HFFc6 (cell line): ENCODE measurements at places on chromosomes 2 and 18. TPM values are rescaled to one million over a fixed set of nuclear protein-coding genes. Genes with fewer than 3 reads are reported as not detected.

GRCh38 chr2:16050261-16050907 lies 110.0 kb downstream of the MYCN start:
- DNase-seq, result no peak

The PUS10 gene
- total RNA-seq, result 5.2 to 6.0 TPM (median 5.8 TPM) in 3 replicates

- DNase-seq, result no peak
Measured at GRCh38 chr2:59322005-59322404, 1080.9 kb upstream of the FANCL start.

The CYP27C1 gene
- 0.06 to 0.13 TPM in 2 of 3 replicates, not detected in the other for total RNA-seq

DNA sequence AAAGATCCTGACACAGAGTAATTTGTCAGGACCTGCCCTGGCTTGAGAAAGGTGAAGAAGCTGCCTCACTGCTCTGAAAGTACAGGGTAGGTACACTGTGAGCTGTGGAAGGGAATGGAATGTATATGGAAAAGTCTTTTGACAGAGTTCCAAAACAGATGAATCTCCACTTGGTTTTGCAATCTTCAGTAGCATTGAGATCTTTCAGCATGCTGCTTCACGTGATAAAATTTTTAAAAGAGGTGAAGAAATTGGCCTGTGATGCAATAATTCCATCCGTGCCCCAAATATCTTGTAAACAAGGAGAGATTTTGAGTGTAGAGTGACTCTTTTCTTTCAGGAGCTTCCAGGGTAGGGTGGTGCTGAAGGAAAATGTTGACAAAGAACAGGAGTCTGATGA lies 123.1 kb downstream of the OSR1 start:
- DNase-seq, result peak; percentile 70

DNA sequence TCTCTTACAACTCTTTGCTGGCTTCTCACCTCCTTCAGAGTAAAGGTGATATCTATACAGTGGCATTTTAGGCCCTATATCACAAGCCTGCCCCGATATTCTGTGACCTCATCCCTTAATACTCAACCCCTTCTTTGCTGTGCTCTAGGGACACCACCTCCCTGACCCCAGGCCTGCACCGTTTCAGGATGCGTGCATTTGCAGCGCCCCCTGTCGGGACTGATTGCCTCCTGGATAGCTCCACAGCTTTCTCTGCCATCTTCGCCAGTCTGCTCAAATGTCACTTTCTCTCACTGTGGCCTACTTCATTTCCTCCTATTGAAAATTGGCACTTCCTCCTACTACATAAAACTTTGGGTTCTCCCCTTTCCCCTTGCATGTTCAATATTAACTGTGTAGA lies 289.6 kb downstream of the SOCS6 start:
- no peak for DNase-seq

The FOXI3 gene
- total RNA-seq, result not detected in 3 replicates

GRCh38 chr2:46913471-46914381 lies 1.9 kb downstream of the MCFD2 start:
- peak; percentile 75 for DNase-seq

GRCh38 chr18:40917056-40917455 lies 1038.0 kb upstream of the PIK3C3 start:
- no peak for DNase-seq

DNA sequence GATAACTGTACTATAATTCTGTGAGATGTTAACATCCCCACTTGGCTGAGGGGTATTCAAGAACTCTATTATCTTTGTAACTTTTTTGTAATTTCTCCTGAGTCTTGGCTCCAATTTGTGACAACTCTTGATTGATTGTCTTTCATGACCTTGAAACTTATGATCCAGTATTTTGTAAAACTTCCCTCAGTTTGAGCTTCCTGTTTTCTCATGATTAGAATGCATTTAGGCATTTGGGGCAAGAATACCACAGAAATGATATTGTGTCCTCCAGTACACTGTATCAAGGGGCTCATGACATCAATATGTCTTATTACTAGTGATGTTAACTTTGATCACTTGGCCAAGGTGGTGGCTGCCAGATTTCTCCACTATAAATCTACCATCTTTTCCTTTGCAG lies 37.4 kb downstream of the PNO1 start:
- no peak for DNase-seq

DNA sequence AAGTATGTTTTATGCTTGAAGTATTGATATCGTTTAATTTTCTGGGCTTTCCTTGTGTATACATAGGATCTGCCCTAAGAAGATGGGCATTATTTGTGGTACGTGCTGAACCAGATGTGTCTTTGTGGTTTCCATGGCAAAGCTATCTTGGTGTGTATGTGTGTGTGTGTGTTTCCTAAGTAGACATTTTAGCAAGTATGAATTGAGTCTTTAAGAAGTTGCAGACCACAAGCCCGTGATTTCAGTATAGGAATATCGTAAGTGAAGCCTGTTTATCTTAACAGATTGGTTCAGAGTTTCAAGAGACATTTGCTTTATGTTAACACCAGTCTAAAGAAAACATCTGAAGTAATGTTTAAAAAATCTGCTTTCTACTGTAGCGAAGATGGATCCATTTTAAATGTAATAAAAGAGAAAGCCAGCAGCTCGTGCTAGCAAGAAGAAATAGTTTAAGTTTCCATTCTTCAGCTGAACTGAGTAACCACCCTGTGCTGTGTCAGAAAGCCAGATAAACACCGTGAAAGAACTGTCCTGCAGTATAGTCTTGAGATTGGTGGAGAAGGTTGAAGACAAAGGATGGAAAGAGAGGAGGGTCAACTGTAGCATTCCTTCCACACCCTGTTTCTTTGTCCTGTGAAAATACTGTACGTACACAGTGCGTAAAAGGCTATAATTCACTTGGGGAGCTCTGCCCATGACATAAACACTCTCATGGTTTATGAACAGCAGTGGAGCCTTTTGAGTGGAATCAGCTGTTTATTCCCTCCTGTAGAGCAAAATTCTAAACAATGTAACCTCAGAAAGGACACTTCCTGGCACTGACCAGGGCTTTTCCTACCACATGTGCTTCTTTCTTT lies 91.9 kb upstream of the FOSL2 start:
- peak; percentile 64 for DNase-seq

- DNase-seq, result no peak
Measured at GRCh38 chr18:61731178-61731577, 161.6 kb downstream of the RNF152 start.

DNA sequence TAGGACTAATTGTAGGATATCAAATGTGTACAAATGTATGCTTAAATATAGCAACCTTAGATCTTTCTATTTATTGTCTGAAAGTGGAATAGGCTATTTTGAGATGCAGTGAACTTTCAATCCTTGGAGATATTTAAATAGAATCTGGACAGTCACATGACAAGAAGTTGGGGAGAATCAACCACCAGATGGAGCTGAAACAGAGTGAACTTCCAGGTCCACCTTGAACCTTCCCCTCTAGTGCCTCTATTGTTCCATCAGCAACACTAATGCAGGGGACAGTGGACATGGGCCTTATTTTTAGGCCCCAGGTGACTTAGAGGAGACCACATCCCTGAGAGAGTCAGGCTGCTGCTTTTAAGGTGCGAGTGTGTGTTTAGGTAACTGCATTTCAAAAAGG lies 37.0 kb upstream of the CRIM1 start:
- peak; percentile 11 for DNase-seq

- no peak for DNase-seq
Measured at GRCh38 chr18:56899660-56900059, 247.2 kb upstream of the BOD1L2 start.

The STON1 gene
- total RNA-seq, result 1.5 to 3.1 TPM (median 1.5 TPM) in 3 replicates

DNA sequence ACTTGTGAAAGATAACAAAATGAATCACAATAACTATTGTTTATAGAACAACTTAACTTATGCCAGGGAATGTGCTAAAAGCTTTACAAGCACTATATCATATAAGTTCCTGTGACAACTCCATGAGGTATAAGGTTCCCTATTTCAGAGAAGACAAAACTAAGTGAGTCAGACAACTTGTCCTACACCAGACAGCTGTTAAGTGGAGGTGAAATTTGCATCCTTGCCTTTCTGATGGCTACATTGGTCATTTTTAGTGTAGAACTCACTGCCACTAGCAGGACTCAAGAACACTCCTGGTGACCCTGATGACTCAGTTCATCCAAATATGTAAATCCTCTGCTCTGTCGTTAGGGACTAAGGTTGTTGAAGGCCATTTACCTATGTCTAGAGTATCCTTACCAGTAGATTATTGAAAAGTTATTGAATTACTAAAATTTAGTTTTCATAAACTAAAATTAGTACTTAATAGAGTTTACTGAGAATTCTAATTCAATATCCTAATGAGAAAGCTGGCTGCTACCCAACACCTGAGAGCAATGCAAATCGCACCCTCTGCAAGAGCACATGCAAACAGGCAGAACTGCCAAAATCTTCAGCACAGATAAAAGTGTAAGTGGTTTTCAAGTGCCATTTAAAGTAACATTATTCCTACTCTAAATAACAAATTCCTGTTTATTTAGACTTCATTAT lies 636.2 kb downstream of the NRXN1 start:
- no peak for DNase-seq

DNA sequence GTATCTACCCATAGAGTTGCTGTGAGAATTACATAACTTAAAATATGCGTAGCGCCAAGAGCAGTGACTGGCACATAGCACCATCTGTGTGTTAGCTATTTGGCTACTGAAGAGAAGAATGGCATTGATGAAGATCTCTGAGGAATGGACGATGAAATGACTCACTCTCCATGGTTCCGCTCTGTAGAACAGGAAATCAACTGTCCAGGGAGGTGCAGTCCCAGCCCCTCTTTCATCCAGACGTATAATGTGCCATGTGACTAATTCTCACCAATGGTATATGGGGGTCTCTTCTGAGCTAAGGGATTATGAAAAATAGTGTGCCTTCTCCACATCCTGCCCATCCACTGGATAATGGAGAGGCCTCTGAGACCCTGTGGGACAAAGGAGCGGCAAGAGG lies 254.8 kb downstream of the CYP26B1 start:
- DNase-seq, result no peak

The CCL20 gene
- not detected in 2 replicates for total RNA-seq

- no peak for DNase-seq
Measured at GRCh38 chr2:10252224-10252623, 50.5 kb upstream of the HPCAL1 start.

The CCDC141 gene
- not detected in 3 replicates for total RNA-seq

The FSIP2 gene
- not detected in 3 replicates for total RNA-seq

DNA sequence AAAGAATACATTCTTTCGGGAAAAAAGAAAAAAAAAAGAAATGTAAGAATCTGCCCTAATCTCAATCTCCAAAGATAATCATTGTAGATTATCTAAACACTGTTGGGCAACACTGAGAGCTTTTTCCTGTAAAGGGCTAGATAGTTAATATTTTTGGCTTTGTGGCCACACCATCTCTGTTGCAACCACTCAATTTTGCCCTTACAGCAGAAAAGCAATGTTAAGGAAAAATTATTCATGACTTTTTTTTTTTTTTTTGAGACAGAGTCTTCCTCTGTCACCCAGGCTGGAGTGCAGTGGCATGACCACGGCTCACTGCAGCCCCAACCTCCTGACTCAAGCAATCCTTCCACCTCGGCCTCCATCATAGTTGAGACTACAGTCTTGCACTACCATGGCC lies 17.3 kb upstream of the FZD5 start:
- DNase-seq, result no peak

The SNRNP200 gene
- total RNA-seq, result 84.1 to 100 TPM (median 86.6 TPM) in 3 replicates

DNA sequence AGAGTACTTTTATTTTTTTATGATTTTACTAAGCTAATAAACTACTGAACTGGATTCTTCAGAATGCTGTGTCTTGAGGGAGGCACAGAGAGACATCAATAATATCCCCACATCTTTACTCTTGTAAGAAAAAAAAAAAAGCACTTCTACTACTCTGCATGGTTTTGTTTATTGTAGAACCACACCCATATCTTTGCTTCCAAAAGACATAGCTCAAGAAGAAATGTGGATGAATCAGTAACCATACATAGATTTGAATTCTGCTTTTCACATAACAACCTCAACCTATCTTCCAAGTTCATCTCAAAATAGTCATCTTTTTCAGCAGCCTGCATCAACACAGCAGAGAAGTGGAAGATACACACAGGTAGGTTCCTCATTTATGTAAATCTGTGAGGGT lies 12.2 kb upstream of the COL5A2 start:
- peak; percentile 58 for DNase-seq

DNA sequence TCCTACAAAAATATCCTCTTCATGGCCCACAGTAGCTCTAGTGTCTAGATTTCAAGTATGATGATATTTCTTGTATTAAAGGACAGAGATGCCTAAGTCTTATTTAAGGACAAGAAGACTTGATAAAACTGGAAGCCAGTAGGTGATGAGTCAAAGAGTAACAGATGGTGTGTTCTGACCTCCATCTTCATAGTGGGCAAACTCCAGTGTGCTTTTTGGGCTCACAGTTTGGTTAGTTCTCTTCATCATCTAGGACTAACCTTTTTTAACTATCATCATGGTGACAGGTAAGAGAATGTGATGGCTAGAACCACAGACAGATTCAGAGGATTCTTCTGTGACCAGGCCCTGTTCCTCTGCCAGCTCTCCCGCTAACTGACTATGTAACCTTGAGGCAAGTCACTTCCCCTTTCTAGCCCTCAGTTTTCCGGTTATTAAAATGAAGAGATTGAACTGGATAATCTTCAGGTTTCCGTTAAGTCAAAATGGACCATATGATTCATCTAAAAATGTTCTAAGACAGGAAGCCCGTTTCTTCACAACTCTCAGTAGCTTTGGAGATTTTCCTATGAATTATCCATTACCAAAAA lies 140.3 kb upstream of the RASGRP3 start:
- no peak for DNase-seq

DNA sequence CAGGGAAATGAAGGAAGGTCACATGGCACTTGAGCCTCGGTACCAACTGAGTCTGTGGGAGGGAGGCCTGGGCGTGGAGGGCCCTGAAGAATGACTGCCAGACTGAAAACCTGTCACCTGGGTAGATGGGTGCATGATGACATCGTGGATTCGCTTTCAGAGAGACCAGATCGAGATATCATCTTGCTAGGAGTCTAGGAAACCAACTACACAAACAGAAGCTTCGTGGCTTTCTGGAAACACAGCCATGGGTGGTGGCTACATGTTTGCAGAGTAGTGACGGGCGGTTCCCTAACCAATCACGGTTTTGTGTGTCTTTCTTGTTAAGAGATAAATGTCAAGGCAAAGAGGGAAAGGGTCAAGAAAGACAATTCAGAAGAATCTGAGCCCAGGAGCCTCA lies 155.0 kb downstream of the EIPR1 start:
- DNase-seq, result no peak
